Stimulated activated naive CD8-positive, alpha-beta T cell treated with anti-CD3 and anti-CD28 coated beads, Interleukin-15, amount 100 ng/mL, for 72 hours (primary cell): ENCODE measurements at places on chromosomes 11 and 22.

- no peak for DNase-seq
Measured at GRCh38 chr11:80309301-80309700, 868.5 kb upstream of the TENM4 start.

DNA sequence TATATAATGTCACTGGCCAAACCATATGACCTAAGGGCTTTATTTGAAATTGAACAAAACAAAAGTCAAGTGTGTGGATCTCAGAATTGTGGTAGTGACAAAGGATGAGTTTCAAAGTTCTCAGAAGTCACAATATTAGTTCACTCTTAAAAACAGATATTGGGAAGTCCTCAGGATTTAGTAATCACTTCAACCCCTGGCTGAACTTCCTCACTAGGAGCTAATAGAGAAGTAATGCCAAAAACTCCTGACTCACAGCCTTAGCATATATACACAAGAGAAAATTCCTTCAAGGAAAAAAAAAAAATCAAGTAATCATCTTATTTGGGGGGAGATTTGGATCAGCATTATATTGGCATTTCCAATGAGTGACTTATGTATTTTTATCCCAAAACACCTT is 75.6 kb upstream of the APOA1 start:
- no peak for DNase-seq

DNA sequence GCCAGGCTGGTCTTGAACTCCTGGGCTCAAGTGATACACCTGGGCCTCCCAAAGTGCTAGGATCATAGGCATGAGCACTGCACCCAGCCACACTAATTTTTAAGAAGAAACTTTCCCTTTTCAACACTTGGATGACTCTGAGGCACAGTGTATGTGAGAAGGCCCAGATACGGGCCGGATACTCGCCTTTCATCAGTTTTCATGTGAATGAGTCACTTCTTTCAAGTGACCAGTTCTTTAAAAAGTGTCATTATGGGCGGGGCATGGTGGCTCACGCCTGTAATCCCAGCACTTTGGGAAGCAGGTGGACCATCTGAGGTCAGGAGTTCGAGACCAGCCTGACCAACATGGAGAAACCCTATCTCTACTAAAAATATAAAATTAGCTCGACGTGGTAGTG is 120.8 kb downstream of the CTTN start:
- DNase-seq = no peak

GRCh38 chr11:87266751-87267150 is 229.0 kb downstream of the TMEM135 start:
- no peak for DNase-seq

GRCh38 chr22:38638728-38639127 is 17.5 kb downstream of the FAM227A start:
- no peak for DNase-seq

- DNase-seq = no peak
Measured at GRCh38 chr11:17803754-17804334, 69.3 kb downstream of the KCNC1 start.

- DNase-seq = no peak
Measured at GRCh38 chr11:35483131-35483820, 42.1 kb downstream of the PAMR1 start.

- DNase-seq = no peak
Measured at GRCh38 chr11:120563703-120564572, 52.4 kb downstream of the GRIK4 start.

- DNase-seq = no peak
Measured at GRCh38 chr11:27456795-27457329, 15.7 kb downstream of the LGR4 start.

GRCh38 chr22:37661160-37661924 is 2.8 kb downstream of the PDXP start:
- no peak for DNase-seq
